Stimulated activated CD4-positive, alpha-beta T cell treated with anti-CD3 and anti-CD28 coated beads, TNF-alpha, amount 100 ng/mL, for 4 hours (primary cell): ENCODE measurements at places on chromosomes 4 and X.
A peak's percentile ranks its signal among the peaks of the same experiment; 100 is the strongest.

GRCh38 chr4:189769131-189769530, 171.5 kb upstream of the FRG1 start:
- DNase-seq, result no peak

DNA sequence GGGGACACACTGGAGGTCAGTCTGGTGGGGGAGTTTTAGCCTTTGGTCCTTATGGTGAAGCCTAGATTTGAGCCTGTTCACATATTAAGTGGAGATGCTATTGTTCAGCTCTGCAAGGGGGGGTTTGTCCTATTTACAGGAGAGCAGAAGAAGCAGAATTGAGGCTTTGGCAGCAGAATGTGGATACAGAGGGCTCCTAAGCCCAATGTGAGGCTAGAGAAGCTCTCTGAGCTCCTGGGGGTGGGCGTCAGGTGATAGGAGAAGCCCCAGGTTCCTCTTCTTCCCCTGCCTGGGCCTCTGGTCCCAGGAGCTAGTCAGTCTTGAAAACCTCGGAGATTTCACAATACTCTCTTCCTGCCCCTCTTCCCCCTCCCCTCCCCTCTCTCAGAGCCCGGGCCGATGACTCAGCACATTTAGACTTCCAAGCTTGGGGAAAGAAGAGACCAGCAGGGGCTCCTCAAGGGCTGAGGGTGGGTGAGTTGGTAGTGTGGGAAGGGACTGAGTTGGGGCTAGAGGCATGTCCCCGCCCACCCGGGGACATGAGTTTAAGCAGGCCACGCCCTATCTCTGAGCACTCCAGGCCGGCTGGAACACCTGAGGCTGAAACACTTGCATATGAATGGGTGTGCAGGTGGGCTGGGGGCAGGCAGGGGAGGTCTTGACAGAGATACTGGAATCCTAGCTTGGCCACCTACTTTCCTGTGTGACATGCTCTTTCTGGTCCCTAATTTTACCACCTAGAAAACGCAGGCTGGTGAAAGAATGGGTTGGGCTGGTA, 3.4 kb downstream of the TFE3 start:
- DNase-seq, result peak; percentile 23

- no peak for DNase-seq
Measured at GRCh38 chr4:55675196-55675793, 39.2 kb upstream of the NMU start.

DNA sequence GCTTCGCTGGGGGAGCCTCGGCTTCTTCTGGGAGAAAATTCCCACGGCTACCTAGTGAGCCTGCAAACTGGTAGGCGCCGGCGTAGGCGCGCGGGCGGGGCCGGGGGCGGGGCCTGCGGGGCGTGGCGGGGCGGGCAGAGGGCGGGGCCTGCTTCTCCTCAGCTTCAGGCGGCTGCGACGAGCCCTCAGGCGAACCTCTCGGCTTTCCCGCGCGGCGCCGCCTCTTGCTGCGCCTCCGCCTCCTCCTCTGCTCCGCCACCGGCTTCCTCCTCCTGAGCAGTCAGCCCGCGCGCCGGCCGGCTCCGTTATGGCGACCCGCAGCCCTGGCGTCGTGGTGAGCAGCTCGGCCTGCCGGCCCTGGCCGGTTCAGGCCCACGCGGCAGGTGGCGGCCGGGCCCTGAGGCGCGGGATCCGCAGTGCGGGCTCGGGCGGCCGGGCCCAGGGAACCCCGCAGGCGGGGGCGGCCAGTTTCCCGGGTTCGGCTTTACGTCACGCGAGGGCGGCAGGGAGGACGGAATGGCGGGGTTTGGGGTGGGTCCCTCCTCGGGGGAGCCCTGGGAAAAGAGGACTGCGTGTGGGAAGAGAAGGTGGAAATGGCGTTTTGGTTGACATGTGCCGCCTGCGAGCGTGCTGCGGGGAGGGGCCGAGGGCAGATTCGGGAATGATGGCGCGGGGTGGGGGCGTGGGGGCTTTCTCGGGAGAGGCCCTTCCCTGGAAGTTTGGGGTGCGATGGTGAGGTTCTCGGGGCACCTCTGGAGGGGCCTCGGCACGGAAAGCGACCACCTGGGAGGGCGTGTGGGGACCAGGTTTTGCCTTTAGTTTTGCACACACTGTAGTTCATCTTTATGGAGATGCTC, at the start of gene HPRT1:
Gene HPRT1, plus strand, starts transcription at position 161 of the 857 bp plus-strand sequence. Its CDS starts 147 bp downstream, at position 308.
- peak; percentile 68 for DNase-seq

DNA sequence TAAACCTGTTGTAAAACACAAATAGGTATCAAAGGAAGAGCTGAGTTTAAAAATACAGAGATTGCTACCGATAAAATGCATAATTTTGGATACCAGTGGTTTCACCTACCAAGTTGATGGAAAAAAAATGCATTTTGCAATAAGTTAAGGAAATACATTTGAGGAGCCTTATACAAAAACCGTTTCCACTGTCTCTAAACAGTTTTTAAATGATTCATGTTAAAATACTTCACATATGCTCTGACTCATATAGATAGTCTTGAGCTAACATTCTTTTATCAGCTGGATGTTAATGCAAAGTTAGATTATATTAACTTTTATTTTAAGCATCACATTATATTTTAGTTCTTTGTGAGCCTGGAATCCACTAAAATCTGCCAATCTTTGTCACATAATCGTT, 50.6 kb upstream of the ANKRD17 start:
- no peak for DNase-seq

- no peak for DNase-seq
Measured at GRCh38 chrX:11908371-11908770, 150.3 kb downstream of the MSL3 start.

DNA sequence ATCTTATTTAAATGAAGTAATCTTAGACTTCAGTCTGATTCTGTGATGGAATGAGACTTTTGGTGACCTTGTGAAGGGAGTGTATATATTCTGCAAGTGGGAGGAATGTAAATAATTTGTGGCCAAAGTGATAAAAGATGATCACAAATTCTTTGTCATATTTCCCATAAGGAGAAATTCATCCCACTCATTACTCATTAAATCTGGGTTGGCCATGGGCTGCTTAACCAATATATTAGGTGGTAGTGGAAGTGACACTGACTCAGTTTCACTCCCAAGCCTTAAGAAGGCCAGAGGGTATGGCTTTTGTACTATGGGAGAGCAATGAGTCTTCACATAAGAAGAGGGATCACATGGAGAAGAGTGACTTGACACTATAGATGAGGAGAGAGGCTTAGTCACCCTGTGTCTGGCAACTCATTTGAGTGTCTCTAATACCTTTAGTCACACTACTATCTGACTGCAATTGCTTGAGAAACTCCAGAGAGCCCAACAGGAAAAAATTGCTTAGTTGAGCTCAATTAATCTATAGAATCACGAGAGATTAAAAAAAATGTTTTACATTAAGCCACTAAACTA, 408.2 kb upstream of the PITX2 start:
- no peak for DNase-seq

DNA sequence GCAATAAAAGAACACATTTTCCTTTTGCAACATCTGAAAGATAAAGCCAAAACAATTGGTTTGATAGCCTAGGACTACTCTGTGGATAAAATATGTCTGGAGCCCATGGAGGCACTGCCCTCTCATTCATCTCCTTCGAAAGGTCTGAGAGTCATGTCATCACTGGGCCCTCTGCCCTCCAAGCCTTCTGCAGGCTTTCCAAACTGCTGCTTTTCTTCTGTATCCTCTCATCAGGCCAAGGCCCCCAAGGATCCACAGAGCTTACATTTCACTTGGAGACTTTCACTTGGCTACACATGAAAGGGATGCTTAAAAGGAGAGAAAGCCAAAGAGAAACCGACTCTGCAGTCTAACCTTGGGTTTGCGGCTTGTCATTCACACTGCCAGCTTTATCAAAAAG, 109.9 kb downstream of the SH3RF1 start:
- DNase-seq, result no peak

DNA sequence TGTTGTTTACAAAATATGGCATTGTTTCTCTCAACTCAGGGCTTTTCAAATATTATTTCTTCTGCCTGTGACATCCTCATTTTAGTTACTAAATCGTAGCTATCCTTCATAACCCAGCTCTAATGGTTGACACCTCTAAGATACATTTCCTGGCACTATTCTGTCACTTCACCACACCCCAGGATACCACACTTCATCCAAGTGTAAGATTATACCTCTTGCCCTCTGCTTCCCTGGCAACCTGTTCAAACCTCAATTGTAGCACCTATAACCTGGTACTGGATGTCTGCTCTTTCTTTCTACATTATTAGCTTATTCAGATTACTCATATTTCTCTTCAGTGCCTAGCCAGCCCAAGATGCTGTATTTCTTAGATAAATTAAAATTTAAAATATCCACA, 175.7 kb upstream of the SPIN4 start:
- no peak for DNase-seq

- no peak for DNase-seq
Measured at GRCh38 chrX:340121-340520, 21.5 kb upstream of the GTPBP6 start.

GRCh38 chr4:104966349-104967033, 180.2 kb upstream of the TET2 start:
- no peak for DNase-seq

GRCh38 chr4:25092139-25092538, 61.4 kb upstream of the LGI2 start:
- no peak for DNase-seq

- no peak for DNase-seq
Measured at GRCh38 chr4:161856711-161857326, 307.0 kb downstream of the FSTL5 start.

GRCh38 chr4:155548173-155548572, 118.5 kb upstream of the GUCY1A1 start:
- DNase-seq, result no peak

GRCh38 chrX:47169726-47170515, 23.7 kb upstream of the UBA1 start:
- no peak for DNase-seq

DNA sequence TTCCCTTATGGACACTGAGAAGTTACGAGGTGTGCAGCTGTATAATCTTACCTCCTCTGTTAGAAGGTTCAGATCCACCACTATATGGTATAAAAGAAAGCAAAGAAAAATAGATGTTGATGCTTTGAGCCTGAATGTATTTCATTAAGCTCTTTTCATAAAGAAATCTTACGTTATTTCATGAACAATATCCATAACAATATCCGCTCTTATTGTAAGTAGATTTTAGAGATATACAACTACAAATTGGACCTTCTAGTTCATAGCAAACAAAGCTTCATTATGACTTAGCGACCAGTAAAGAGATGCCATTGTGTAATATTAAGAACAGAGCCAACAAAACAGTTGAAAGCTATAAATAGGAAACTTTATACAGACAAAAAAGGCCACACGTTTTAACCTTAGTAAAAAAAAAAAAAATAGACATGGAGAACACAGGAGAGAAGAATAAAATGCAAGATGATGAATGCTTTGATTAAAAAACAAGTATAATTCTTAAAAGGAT, 203.6 kb downstream of the PDGFC start:
- no peak for DNase-seq

DNA sequence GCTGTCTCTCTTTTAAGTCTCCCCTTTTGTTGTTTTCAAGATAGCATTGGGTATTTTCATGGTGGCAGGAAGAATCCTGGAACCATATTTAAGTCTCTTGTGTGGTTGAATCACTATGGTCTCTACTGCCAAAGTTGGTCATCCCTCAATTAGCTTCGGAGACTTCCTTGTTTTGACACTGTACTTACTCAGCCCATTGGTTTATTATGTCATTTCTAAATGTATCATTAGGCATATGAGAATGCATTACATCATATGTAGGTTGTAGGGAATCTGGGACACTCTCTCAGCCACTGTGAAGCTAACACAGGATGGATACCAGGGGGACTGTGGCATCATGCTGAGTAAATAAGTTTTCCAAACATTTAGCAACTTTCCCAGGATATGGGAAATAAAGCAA, 211.8 kb downstream of the DTHD1 start:
- DNase-seq, result no peak

DNA sequence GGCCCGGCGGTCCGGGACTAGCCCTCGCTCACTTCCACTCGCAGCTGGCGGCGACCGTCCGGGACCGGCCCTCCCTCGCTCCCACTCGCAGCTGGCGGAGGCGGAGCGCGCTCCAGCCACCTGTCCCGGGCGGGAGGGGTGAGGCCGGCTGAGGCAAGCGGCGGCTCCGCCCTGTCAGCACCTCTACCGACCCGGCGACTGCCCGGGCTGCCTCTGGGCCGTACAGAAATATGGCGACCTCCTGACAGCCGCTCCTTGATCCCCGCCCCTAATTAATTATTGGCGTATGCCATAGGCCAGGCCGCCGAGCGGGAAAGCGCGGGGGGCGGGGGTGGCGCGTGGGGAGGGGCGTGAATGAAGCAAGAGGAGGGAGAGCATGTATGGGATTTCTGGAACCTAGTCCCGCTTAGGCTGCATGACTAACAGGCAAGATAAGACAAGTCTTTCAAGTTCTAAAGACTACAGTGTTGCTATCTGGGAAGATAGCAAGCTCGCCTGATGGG, at the start of gene MORC4:
Gene MORC4, minus strand, starts transcription at position 200 of the 503 bp plus-strand sequence. CDS start 243 bp downstream, outside the sequence.
- peak; percentile 37 for DNase-seq

DNA sequence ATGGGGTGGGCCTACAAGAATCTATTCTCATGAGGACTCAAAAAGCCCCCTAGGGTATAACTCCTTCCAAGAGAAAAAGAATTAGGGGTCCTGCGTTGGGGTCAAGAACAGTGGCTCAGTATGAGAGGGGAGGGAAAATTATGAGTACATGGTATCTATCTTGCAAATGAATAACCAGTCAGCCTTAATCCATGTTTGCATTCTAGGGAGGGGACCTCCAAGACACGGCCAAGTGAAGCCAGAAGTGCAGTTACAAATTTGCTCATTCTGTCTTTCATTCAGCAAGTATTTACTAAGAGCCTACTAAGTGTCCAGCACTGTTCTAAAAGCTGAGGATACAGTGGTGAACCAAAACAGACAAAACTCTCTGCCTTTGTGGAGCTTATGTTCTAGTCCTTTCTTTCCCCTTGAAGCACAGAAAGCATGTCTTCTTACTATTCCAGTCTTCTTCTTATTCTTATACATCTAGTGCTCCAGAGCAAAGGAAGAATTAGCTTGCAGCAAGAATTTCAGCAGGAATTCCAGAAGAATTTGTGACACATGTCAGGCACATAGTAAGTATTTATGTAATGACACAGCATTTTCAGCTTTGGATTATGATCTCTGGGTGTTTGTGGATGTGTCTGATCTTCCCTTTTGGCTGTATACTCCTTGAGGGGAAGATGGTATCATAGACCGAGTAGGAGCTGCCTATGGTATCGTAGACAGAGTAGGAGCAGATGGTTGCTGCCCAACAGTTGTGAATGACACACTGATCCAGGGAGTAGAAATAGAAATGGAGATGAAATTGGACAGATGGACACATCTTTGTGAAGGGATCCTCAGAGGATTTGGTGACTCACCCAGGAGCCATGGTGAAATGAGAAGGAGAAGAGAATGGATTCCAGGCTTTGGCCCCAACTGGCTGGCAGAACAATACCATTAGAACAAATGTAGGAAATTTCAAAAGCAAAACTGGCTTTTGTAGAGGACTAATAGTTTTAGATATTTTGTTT, 75.9 kb downstream of the COQ2 start:
- no peak for DNase-seq

- DNase-seq, result no peak
Measured at GRCh38 chr4:26003056-26003455, 89.0 kb downstream of the SMIM20 start.

- DNase-seq, result no peak
Measured at GRCh38 chr4:141473952-141474351, 162.4 kb upstream of the IL15 start.

- DNase-seq, result peak; percentile 77
Measured at GRCh38 chr4:186191200-186192065, at the start of gene CYP4V2. CYP4V2 (plus strand) TSS chr4:186191567; CDS start chr4:186191824, 257 bp downstream.

GRCh38 chr4:2592572-2592971, 56.1 kb downstream of the FAM193A start:
- DNase-seq, result no peak

- DNase-seq, result no peak
Measured at GRCh38 chr4:102429553-102429952, 71.6 kb upstream of the NFKB1 start.

GRCh38 chr4:3320361-3321023, 27.7 kb downstream of the RGS12 start:
- no peak for DNase-seq

GRCh38 chr4:159019356-159019755, 83.5 kb upstream of the RAPGEF2 start:
- DNase-seq, result no peak
